GM12864 (cell line): ENCODE measurements at places on chromosomes 4 and X.

DNA sequence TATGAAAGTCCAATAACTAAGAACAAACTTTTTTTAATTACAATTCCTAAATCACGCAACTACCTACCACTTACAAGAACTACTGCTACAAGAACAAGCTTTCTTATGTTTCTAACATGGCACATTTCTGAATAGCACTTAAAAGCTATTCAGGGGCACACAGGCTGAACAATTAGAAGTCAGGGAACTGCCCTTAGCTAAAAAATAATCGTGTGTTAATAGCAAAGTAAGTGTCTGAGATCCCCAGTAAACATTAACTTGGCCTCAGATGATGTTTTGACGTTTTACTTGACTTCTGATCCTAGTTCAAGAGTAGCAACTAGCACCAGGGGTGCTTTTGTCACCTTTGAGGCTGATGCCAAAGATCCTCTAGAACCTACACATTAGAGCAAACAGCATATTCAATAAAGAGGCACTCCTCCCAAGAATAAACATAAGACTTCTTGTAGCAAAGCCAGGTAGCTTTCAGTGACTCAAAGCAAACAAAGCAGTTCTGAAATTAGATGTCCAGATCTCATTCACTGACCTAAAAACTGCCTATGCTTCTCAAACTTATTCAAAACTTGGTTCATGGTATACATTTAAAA is 16.2 kb downstream of the SPOCK3 start:
- DNase-seq: no peak

- no peak for DNase-seq
Observed at GRCh38 chr4:183823434-183823833, 81.7 kb upstream of the STOX2 start.

- no peak for DNase-seq
Observed at GRCh38 chr4:112099701-112100297, 45.5 kb upstream of the FAM241A start.

GRCh38 chr4:122326908-122327307 is 51.9 kb upstream of the ADAD1 start:
- no peak for DNase-seq

GRCh38 chr4:136931781-136932180 is 600.5 kb downstream of the PCDH18 start:
- DNase-seq: no peak

GRCh38 chrX:70411475-70411874 is 11.6 kb upstream of the GDPD2 start:
- no peak for DNase-seq

DNA sequence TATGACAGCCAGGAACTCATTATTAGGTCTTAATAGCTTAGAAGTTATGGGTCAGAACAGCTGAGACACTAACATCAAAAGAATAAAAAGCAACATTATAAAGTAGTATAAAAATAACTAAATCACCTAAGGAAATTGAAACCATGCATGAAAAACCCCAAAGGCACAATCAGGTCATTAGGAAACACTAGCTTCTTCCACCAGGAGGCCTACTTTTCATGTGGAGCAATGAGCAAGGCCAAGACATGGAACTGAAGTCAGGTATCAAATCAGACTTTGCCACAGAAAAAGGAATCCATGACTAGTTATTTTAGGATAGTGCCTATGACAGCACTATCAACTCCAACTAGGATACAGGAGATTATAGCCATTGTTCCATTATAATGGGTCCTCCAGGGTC is 7.9 kb downstream of the HUWE1 start:
- DNase-seq: no peak

- DNase-seq: no peak
Observed at GRCh38 chr4:48254381-48255071, 15.1 kb downstream of the TEC start.

DNA sequence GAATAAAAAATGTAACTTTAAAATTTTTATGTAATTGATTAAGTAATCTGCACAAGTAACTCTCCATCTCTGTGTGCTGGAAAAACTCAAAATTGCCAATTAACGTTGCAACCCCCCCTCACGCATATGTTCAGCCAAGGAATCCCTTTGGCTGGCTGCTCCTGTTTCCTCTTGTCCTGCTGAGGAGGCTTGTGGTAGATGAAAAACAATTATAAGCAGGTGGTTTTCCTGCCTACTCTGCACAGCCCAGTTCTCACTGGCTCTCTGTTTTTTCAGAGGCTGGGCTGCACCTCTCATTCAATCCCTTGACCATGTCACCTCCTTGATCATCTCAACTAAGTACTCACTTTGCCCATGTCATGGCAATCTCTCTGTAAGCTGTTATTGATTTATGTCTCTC is 1068.4 kb downstream of the ARAP2 start:
- no peak for DNase-seq

DNA sequence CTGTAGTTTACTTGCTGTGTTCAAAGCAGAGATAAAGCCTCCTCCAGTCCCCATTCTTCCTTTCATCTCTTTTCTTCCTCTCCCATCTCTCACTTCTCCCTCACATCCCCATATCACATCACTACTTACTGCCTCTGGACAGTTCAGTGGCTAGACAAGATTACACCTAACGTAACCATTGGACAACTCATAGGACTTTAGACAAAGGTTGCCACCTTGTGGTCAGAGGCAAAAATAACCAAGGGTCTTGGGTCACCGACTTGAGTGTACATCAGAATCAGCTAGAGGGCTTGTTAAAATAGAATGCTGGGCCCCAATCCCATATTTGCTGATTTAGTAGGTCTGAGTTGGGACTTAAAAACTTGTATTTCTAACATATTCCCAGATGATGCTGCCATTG is 109.3 kb upstream of the DGKK start:
- peak; percentile 22 for DNase-seq

DNA sequence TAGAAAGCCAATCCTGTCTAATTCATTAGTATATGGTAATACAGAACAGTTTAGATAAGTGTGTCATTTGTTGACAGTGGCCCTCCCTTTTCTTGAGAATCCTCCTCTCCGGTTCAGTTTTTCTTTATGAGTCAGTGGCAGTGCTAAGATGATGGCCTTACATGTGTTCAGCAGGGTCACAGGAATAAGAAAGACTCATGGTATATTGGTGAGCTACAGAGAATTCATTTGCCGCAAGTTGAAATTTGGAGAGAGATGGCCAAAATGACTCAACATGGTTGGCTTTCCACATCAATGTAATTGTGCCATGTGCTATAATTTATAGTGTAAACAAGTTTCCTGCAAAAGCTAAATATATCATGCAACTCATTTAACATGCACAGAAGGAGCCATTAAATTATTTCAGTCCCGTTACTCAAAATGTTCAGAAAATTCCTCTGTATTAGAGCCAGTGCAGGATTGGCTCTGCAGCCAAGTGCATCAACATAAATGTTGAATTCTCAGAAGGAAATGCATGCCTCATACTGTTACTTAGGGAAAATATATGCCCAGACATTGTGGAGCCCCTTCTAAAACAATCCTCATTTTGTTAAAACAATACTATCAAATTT is 374.3 kb downstream of the AFF2 start:
- no peak for DNase-seq

DNA sequence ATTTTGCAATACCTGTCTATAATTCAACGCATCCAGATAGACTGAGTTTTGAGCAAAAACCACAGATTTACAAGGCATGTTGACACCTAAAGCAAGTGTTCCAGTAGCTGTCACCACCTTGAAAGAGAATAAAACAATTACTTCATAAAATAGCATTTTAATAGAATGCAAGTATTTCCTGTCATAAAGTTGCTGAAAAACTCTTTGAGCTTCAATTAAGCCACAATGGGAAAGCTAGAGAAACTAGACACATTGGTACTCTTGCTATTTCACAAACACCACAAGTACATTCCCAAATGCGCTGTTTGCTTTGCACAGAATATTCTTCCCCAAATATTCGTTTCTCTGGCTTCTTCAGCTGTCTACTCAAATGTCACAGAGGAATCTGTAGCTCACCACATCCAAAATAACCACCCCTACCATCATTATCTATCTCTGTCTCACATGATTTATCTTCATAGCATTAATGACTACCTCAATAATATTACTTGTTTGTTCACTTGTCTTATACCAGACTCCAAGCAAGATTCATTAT is 70.3 kb downstream of the DDX60 start:
- DNase-seq: no peak

GRCh38 chrX:19005909-19006308 is 22.0 kb upstream of the PHKA2 start:
- DNase-seq: no peak

DNA sequence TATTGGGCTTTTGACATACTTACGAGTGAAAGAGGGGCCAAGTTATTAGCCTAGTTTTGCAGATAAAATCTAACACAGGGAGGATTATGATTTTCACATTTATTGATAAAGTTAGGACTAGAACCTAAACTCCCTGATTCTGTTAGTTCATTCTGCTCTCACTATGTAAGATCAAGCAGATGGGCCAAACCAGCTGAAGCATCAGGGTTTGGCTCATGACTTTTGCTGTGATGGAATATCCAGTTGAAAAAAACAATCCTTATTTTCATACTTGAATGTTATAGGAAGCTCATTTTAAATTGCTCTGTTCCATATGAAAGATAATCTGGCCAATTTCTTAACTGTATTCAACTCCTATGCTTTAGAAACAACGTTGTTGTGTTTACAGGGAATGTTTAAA is 21.2 kb downstream of the SPRY1 start:
- no peak for DNase-seq

DNA sequence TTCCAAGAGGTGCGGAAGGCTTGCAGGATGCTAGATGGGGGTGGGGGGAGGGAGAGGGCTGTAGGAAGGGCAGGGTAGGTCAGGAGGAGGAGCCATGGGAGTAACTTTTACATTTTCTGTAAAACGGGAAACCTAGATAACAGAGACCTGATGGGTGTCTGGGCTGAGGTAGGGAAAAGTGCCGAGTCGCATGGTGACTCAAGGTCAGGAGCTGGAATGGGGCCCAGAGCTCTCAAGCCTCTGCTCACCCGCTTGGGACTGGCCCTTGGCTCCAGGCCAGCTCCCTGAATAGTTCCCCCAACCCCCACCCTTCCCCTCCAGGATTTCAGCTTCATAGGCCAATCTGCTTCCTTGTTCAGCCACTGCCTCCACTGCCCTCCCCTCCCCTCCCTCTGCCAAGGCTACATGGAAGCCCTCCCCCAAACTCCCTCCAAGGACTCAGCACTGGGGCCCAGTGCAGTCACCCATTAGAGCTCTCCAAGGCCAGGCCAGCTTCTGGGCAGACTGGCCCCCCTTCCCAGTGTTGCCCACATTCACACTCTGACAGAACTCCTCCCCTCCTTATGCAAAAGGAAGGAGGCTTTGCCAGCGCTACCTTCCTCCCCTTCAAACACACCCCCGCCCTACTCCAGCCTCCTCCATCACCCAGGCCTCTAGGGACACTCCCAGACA is 43.6 kb downstream of the TSC22D3 start:
- no peak for DNase-seq

DNA sequence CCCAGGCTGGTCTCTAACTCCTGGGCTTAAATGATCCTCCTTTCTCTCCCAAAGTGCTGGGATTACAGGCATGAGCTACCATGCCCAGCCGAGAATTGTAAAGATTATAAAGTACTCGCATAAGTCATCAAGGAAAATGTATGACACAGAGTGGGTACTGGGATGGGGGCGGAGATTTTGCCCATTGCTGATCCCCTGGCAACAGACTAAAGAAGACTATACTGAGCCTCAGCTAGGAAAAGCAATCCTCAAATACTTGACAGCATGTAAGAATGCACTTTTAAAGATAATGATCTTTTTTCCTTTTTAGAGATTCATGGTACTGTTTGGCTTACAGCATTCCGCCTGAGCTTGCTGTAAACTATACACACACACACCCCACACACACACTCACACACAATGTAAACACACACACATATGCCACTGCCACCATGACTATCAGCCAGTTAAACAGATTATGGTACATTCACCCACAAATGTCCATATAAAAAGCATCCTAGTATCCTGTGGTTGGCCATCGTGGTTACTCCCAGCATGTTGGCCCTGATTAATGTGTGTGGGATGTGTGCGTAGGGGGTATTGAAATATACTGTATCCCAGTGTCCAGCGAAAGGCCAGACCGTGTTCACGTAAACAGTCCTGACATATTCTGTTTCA is 113.0 kb downstream of the AMELX start:
- no peak for DNase-seq

DNA sequence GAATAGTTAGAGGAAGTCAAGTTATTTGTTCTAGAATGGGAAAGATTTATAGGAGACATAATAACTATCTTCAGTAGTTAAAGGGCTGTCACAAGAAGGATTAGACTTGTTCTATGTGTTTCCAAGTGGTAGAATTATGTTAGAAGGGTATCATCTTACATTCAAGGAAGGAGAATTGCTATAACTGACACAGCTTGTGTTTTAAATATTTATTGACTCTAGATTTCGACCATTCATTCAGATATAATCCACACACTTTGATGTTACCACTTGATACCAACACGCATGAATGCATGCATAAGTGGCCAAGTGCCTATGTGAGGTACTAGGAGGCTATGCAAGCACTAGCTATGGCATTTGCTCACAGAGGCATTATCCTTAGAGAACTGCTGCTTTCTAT is 122.7 kb downstream of the CCNB3 start:
- DNase-seq: no peak

- no peak for DNase-seq
Observed at GRCh38 chrX:150365051-150365989, 2.2 kb downstream of the MAMLD1 start.

DNA sequence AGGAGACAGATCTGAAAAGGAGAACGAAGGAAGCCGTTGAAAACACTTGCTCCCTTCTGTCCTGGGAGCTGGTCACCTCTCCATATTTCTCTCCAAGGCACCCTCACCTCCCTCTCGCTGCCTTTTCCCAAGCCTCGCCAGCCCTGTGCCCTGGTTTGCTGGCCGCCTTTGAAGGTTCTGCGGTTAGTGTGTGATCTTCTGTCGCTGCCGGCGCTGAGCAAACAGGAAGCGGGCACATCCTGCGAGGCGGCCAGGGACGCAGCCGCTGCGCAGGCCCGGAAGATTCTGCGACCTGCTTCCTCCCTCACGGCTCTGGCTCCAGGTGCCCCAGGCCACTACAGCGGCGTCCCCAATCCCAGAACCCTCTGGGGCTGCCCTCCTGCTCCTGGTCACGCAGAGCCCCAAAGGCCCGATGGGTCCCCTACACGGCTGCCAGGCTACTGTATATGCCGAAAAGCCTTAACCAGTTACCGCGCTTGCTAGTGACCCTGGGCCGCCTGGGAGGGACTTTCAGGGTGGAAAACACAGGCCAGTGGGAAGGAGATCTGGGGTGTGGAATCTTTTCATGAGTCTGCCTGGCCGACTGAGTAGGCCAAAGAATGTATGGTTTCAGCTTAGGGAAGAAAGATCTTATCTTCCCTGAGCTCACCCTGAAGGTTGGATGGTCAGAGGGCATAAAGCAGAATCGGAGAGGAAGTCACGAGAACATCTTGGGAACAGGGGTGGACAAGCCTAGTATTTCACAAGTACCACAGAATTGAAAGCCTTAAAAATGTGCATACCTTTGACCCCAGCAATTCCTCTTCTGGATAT is 2.3 kb upstream of the SASH3 start:
- no peak for DNase-seq
